ENCODE measurements at places on chromosomes 3 and 15.

GRCh38 chr15:49468481-49468839 lies 45.4 kb downstream of the FGF7 start:
- DNase-seq = no peak

GRCh38 chr15:41630616-41631217 lies 29.5 kb upstream of the MGA start:
- DNase-seq = no peak

GRCh38 chr15:61420546-61420945 lies 191.4 kb upstream of the RORA start:
- DNase-seq = no peak

DNA sequence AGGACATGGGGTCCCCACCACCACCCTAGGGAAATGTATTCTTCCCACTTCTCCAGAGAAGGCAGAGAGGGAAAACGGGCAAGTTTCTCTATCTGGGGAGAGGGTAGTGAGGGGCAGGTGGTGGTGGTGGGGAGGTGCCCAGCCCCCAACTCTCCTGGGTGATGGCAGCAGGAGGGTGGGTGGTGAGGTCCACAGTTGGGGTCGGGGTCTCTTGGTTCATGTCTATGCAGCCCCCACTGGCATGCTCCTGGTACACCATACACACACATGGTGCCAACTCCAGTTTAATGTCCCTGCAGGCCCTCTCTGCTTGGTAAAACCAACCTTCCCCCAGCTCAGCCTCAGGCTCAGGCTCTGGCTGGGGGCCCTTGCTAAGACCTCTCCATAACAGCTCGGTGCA lies 254.5 kb upstream of the LYSMD4 start:
- DNase-seq = no peak

- DNase-seq = no peak
Measured at GRCh38 chr15:83912343-83912742, 258.4 kb downstream of the ADAMTSL3 start.

DNA sequence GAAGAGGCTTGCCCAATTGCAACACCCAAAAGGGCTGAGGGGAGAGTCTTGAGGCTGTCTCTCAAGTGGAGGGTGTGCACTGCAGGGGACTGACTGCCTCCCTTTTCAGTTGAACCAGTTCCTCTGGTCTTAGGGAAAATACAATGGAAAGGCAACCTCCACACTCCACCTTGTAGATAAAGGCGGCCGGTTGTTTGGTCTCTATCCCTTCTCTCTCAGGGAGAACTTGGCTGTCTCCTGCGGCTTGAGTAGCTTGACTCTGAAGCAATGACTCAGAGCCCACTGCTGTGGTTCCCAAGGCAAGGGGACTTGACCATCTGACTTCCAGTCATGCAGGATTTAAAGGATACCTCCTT lies 143.2 kb upstream of the UMPS start:
- DNase-seq = peak; percentile 92

DNA sequence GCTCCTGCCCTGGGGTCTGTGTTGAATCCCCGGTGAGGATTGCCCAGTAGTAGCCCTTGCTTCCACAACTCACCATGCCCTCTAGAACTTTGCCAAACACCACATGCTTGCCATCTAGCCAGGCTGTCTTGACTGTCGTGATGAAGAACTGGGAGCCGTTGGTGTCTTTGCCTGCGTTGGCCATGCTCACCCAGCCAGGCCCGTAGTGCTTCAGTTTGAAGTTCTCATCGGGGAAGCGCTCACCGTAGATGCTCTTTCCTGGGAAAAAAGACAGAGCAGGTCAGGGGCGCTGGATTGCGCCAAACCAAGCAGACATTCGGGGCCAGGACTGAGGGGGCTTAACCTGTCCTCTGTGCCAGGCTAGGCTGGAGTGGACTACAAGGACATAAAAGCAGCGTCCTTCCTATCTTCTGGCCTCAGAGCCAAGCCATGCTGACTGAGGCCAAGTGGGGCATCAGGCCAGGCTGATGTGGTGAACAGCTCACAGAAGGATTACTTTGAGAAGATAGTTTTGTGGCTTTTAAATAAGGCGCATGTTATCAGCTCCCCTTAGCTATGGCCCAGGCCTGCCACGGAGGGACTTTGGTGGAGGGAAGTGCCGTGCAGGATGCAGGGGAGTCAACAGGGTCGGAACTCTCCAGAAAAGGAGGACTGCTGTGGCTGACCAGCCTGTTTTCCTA lies 5.3 kb downstream of the SNX22 start:
- no peak for DNase-seq

- no peak for DNase-seq
Measured at GRCh38 chr3:68787106-68787626, 145.2 kb downstream of the TAFA4 start.

- peak; percentile 27 for DNase-seq
Measured at GRCh38 chr15:41860049-41860828, 21.6 kb downstream of the PLA2G4B start.

- peak; percentile 73 for DNase-seq
Measured at GRCh38 chr3:159788291-159788690, 200.3 kb upstream of the IL12A start.

GRCh38 chr15:75544359-75544758 lies 34.8 kb downstream of the PTPN9 start:
- DNase-seq = no peak

- no peak for DNase-seq
Measured at GRCh38 chr3:150036780-150037179, 66.1 kb upstream of the PFN2 start.

- no peak for DNase-seq
Measured at GRCh38 chr3:147655236-147655635, 246.1 kb downstream of the ZIC1 start.

DNA sequence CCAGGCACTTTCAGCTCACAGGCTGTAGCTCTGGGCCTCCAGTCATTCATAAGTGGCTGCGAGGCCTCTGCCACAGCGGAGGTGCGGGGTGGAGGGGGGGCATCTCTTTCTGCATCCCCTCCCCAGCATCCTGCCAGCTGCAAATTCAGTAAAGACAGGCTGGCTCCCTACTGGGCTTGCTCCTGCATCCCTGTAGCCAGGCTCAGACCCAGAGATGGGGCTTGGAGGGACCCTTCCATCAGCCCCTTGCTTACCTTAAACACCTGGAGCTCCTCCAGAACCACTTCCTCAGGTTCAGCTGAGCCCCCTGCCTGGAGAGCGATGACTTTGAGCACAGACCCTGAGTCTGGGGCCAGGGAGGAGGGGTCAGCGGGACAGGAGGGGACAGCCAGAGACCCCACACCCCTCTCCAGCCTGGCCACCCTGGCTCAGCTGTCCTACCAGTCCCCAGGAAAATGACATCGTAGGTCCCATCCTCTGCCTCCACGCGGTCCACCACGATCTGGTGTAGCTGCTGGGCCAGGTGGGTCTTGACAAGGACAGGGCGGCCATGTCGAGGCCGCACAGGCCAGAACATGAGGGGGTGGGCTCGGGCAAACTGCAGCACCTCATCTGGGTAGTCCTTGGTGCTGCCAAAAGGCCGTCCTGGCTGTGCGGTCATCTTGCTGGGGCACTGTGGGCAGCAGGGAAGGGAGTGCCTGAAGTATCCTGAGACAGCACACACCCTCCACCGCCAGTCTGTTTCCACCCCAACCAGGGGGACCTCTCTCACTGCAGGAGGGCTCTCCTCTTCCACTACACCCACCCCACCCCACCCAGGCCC lies 5.3 kb downstream of the SEMA3G start:
- no peak for DNase-seq

GRCh38 chr3:57130571-57131209 lies 34.5 kb downstream of the IL17RD start:
- peak; percentile 100 for DNase-seq

DNA sequence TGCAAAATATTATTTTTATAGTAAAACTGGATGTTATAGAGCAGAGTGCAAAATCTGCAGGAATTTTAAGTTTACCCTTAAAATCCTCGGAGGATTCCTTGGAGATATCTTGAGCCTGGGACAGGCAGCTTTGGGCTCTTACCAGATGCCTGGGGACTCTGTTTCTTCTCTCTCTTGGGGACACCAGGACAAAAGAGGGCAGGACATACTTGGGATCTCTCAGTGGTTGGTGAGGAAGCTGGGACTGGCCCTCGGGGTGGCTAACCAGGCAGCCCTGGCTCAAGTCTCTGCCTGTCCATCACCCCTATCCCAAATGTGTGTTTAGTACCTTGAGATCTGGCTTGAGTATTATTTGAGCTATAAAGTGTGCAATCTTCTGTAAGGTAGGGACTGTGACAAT lies 38.6 kb downstream of the TKT start:
- peak; percentile 54 for DNase-seq

- DNase-seq = no peak
Measured at GRCh38 chr3:37819591-37819990, 42.1 kb upstream of the CTDSPL start.

DNA sequence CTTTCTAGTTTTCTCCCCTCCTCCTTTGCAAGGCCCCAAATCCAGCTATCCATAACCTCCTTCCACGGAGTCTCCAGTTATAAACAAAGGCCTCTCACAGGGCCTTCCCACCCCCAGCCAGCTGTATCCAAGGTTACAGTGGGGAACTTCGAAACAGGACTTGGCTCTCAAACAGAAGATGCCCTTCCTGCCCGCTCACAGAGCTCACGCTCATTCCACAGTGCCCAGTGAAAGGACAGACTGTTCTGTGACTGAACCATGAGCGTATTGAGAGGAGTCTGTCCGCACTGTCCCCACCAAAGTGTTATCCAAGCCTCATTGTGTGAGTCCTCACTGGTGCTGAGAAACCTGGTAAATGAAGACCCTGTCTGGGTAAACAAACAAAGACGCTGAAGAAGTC lies 35.4 kb downstream of the ARHGAP31 start:
- DNase-seq = no peak

DNA sequence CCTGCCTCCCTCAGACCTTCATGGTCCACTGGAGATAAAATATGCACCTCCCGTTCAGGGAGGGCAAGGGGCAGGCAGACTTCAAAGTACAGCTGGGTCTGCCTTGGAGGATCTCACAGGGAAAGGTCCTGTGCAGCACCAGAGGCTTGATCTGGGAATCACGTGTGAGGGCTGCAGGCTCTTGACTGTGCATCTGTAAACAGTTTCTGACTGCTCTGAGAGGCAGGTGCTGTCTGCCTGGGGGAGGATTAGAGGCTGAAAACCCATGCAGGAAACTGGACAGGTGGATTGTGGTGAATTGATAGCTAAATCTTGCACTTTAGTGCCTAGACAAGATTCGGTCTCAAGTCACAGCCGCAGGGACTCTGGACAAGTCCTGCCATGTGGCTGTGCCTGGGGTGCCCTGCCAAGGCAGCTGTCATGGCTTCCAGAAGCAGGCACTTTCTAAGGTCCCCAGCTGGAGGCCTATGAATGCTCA lies 239.3 kb downstream of the EPHB1 start:
- DNase-seq = no peak

- no peak for DNase-seq
Measured at GRCh38 chr3:127711896-127712295, 39.1 kb downstream of the ABTB1 start.

DNA sequence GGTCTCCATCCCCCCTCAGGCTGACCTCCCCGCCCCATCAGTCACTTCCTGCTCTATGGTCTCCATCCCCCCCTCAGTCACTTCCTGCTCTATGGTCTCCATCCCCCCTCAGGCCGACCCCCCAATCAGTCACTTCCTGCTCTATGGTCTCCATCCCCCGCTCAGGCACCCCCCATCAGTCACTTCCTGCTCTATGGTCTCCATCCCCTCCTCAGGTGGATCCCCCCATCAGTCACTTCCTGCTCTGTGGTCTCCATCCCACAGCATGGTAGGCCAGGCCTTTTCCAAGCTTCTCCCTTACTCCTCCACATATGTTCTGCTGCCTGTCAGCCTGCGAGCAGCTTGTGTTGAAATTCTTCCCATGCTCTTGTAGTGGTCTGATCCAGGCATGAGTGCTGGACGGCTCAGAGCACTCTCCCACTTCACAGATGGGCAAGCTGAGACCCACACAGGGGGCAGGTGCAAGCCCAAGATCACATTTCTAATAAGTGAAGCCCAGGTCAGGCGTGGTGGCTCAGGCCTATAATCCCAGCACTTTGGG lies 36.8 kb downstream of the BDH1 start:
- no peak for DNase-seq

GRCh38 chr3:123330441-123330991 lies 118.4 kb downstream of the ADCY5 start:
- no peak for DNase-seq

DNA sequence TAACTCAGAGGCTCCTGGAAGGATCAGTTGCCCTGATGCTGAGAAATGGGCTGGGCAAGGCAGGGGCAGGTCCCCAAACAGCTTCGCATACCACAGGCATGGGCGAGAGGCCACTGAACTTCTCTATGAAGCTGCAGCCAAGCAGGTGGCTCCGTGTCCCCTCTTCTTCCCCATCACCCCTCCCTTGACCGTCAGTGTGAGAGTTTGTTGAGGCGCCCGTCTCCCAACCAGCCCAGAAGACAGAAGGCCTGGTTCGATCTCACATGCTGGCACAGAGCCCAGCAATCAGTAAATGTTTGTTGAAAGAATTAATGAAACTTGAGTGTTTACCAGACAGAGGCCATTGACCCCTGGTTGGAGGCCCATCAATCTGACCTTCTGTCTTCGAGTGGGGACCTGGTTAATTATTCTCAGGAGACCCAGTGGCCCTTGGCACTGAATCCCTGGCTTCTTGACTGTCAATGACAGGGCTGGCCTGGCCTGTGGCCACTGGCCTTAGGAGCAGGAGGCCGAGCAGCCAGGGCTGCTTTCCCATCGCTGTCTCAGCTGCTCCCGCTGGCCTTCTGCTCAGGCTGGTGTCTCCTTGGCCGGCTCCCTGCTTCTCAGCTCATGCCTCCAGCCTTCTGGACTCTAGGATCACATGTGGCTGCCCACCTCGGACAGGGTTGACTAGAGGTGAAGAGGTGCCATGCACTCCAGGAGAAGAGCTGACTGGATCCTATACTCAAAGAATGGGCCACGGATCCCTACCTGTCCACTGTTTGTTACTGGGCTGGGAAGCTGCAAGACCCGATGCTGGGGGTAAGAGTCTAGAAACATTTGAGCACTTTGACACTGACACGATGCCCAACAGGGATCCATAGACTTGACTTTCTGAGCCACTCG lies 113.4 kb downstream of the ASB7 start:
- no peak for DNase-seq

DNA sequence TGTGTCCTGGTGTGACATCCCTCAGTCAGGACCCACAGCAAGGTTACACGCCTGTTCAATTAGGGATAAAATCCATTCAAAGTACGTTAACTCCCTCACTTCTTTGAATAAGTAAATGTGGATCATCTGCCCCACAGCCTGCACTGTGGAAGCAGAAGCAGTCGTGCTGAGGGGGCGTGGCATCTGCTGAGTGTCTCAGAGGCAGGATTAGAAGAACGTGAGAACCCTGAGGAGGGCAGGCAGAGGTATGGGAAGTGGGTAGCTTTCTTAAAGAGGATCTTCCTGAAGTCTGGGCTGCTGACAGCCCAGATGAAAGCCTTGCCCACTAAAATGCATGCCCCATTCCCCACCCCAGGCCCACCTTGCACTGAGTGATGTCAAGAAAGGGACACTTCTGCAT lies 28.5 kb downstream of the CRABP1 start:
- DNase-seq = no peak

DNA sequence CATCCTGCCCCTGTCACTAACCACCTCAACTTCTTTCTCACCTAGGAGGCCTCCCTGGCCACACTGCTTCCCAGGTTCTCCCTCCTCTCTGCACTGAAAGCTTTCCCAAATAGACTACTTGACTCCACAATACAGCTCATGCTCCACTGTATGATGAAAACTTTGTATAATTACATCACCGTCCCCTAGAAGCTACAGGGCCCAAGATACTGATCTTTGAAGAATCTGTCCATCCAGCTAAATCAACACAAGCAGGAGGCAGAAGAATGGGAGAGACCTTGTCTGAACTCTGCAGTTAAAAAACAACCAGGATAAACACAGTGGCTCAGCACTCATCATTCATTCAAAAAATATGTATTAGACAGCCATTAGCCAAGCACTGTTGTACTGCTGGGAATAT lies 26.4 kb upstream of the RPS17 start:
- DNase-seq = no peak
